GM18507 (cell line): ENCODE measurements at places on chromosomes 2 and 18.

- no peak for DNase-seq
Observed at GRCh38 chr18:77140030-77140429, 7.4 kb upstream of the MBP start.

DNA sequence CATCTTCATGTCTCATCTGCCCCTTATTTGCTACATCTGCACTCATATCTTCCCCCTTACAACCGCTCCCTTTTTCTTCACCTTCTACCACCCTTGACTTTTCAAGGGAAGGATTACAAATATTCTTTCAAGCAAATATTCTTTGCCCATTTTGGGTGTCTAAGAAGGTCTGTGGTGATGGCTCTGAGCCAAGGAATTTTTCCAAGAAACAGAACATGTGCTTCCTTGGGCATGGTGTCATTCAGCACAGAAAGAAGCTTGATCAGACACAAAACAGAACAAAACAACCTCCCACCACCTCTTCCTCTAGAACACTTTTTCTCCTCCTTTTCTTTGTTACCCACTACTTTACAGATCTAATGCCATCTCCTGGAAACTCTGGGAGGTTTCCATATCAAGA, 313.7 kb downstream of the SATB2 start:
- no peak for DNase-seq

DNA sequence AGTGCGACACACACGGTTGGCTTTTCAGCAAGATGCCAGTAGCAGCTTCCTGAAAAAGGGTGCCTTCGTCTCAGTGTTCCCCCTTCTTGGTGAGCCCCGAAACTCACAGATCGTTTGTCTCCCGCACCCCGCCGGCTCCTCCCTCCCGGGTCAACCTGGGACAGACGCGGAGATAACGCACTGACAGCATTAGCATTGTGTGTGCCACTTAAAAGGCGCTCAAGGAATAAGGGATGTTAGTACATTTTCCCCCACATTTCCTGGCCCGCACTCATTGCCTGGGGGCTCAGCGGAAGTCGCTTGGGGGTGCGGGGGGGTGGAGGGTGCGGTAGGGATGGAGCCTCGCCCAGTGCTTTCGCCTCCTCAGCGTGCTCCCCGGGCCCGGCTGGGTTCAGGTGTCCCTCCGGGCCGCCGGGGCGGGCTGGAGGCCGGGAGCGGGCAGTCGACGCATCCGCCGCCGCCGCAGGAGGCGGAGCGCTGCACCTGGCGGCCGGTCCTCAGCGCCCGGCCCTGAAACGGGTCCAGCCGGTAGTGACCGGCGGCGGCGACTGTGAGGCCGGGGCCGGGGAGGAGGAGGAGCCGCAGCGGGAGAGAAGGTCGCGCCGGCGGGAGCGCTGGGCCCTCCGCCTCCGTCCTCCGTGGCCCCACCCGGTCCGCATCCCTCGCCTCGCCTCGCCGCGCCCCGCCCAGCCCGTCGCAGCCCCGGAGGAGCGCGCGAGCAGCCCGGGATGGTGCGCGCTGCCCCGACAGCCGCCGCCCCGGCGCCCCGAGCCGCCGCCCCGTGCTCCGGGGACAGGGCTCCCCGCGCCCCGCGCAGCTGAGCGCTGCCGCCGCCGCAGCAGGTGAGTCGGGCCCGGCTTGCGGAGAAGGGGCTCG, at the start of gene MFSD6:
Gene MFSD6, plus strand, starts transcription at position 694 of the 876 bp plus-strand sequence. CDS start 27,675 bp downstream, outside the sequence.
- peak; percentile 36 for DNase-seq

DNA sequence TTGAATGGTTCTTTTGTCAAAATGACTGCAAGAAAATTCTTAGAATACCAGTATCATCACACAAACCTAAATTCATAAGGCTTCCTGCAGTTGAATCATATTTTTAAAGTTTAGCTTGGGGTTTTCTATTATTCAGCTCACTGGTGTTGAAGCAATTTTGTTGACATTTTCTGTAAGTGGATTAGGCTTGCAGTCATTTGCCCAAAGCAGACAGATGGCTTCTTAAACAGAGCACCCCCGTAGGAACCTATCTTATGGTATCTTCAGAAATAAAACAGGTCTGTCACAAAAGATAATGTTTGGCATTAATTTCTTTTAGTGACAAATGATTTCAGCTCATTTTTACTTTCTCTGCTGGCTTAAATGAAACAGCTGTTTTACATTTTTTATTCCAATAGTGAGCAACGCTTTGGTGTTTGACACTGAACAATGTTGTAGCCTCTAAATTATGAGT, 331.1 kb downstream of the PLCL1 start:
- no peak for DNase-seq

GRCh38 chr18:23992941-23993280, 21.6 kb upstream of the TTC39C start:
- DNase-seq = no peak

DNA sequence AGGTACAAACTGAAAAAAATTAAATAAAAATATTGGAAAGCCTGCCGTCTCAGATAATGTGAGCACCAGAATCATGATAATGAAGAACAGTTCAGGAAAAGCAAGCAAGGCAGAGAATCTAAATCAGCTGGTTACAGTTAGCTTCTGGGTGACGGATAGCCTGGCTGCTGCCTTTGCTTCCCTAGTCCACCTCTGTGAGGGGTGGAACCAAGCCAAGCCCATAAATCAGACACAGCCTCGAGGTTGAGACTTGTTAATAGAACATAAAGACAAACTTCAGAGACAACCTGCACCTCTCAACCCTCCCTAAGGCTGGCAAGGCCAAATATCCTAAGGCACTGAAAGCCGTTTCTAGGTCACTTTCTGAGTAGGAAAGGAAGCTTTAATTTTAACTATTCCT, 334.7 kb upstream of the SLC39A10 start:
- DNase-seq = no peak

DNA sequence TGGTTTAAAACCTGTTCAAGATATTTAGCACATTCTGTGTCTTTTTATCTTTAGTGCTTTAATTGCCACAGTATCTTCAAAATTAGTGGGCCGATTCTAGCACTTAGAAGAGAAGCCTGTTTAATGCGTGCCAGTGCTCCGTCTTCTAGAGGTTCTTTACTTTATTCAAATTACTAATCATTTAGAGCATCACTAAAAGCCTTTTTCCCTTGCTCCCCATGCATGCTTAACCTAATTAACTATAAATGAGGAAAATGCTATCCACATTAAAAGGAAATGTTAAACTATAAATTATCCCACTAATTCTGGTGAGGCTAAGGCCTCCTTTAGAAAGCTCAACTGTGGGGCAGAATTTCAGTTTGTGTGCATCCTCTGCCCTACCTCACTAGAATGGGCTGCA, 31.5 kb upstream of the INSIG2 start:
- DNase-seq = no peak

DNA sequence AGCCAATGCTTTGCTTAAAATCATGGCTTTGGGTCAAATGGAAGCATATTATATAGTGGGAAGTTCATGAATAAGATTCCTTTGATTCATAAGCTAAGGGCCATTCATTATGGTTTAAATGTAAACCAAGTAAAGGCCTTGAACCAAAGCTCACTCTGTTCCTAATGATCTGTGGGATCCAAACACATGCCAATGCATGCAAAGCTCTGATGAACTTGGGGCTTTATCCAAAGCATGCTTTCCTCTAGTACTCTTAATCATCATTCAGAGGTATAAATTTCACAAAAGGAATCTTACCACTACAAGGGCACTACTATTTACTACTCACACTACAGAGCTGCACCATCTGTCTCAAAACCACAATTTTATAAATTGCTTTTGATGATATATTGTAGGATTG, 102.8 kb upstream of the RBMS1 start:
- DNase-seq = no peak

GRCh38 chr2:197926673-197927072, 122.3 kb downstream of the PLCL1 start:
- no peak for DNase-seq

GRCh38 chr2:191637182-191638078, 40.5 kb upstream of the NABP1 start:
- no peak for DNase-seq

- DNase-seq = no peak
Observed at GRCh38 chr2:174009488-174010223, 44.5 kb upstream of the SP3 start.

- DNase-seq = no peak
Observed at GRCh38 chr18:33749834-33750233, 171.8 kb downstream of the ASXL3 start.

DNA sequence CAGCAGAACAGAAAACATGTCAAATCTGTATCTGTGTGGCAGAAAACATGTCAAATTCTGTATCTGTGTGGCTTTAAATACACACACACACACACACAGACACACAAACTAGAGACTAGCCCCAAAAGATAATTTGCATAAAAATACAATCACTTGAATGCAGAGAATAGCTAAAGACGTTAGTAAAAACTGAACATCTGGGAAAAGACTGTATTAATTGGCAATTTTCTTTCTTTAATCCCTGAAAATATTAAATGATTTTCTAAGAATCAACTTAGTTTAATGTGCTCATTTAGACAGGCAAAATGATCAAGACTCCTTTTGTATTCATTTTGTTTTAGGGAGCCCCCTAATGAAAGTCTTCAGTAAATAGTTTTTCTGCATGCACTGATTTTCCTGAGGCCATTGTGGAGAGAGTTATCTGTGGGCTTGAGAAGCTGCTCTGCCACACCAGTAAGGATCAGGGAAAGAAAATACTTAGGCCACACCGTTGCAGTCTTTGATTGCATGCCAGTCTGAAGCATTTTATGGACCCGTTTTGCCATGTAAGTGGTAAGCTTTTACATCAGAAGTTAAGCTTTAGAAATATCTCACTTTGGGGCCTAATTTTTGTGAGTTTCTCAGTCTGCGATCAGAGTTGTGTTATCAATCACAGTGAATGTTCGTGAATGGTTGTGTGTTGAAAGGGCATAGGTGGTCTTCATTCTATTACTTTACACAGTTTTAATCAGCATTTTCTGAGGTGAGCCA, 2.2 kb downstream of the SPATS2L start:
- DNase-seq = no peak

- DNase-seq = no peak
Observed at GRCh38 chr2:237464757-237465391, 22.2 kb upstream of the MLPH start.
